ENCODE measurements at places on chromosomes 4 and X.

DNA sequence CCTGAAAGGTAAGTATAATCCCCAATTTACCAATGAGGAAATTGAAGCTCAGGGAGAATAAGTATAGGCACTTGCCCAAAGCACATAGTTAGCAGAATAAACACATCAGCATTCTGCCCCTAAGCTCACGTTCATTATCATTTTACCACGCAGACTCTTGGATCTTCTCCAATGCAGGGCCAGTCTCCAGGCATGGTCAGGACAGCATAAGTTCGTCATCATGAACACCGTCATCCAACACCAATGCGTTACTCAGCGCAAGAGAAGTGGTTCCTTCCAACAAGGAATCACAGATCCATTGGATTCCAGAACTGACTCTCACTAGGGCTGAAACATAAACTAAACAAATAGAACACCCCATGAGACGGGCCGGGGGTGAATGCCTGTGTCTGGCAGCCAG lies 86.5 kb upstream of the GPM6B start:
- no peak for DNase-seq

- no peak for DNase-seq
Measured at GRCh38 chr4:126136922-126137781, 822.4 kb downstream of the FAT4 start.

DNA sequence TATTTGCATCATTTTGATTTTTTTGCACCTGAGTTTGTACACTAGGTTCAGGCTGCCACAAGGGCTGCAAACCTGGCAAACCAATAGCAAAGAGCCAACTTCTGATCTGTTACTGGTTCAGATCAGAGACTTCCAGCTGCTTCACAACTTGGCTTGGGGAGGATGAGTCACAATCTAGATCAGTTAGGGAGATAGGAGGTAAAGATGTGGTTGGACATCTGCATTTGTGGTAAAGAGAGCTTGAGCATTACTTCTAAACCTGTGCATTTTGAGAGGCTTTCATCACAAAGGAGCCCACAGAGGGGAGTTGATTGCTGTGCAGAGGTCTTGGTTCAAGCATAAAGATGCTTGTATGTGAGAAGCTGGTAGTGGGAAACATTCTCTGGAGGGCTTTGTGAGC lies 34.5 kb downstream of the LINC00632 start:
- DNase-seq = no peak

DNA sequence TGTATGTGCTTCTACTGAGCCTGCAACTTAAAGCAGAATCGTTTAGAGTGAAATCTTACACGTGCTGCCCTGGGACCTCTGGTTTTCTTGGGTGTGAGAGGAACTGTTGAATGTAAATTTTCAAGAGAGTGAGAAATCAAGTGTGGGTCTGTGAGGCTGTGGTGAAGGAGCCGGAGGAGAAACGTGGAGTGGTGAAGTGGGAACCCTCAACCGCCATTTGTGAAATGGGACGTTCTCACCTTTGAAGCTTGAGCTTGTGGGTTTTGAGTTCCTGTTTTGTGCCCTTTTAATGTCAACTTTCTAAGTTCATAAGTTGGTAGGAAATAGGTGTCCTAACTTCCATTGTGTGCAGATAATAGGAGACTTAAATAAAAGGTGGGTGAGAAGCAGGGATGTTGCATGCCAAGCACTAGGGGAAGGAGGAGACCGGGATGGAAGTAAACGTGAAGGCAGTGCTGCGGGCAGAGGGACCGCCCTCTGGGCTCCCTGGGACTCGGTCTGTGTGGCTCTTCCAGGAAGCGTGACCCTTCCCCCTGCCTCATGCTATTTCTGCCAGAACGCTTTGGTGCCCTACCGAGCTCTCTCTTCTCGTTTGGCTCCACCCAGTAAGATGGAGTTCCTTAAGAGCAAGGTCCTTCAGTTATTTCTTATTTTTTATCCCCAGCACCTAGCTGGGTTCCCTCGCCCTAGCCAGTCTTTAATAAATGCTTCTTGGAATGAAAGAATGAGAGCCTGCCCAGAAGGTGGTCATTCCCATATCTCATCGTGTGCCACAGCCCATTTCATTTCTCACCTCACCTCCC lies 56.0 kb downstream of the TMEM131L start:
- peak; percentile 23 for DNase-seq

GRCh38 chr4:94345266-94345665 lies 2.6 kb upstream of the HPGDS start:
- no peak for DNase-seq

- DNase-seq = no peak
Measured at GRCh38 chr4:109441862-109442458, 8.3 kb downstream of the SEC24B start.

DNA sequence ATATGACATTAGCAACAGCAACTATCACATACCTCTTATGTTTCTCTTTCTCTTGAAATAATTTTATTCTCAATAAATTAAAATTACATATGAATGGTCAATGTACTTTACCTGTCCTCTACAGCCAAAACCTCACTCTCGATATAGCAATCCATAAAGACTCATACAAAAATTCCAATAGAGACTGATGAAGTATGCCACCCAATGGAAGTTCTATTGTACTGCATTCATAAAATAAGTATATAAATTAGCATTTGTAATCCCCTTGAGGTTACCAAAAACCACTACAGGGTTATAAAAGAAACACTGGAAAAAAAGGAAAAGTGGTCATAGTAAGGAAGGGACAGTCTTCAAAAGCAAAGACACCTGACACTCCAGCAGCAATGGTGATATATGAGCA lies 32.8 kb downstream of the CLDN2 start:
- DNase-seq = no peak

DNA sequence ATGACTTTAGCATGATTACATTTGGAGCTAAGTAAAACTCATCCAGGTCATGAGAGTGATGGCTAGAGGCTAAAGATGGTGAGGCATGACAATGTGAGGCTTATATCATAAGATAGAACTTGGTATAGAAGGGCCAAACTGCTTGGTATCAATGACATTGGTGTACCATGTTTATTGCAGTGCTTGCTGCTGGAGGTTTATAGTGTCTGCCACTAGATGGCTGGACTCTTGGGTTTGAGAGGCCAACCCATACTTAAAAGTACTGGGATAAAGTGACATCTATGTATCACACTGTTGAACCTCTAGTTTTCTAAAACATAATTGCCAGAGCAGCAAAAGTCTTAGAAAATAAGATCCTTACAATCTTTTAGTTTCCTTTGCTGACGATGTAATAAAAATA lies 83.0 kb upstream of the TACR3 start:
- no peak for DNase-seq

DNA sequence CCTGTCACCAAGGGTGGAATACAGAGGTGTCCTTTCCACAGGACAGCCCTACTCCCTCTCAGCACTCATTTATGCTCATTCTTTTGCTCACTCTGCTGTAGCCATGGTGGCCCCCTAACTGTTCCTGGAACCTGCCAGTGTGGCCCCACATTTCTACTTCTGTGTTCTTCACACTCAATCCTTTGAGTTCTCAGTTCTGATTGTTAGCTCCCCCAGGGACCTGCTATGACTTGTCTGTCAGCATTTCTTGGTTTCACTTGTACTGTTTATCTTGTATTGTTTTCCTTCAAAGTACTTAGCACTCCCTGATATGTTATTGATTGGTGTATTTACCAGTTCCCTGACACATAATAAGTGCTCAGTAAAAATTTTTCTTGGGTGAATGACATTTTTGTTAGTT lies 14.9 kb downstream of the VBP1 start:
- no peak for DNase-seq

- DNase-seq = no peak
Measured at GRCh38 chrX:150348365-150348764, 14.8 kb upstream of the MAMLD1 start.

DNA sequence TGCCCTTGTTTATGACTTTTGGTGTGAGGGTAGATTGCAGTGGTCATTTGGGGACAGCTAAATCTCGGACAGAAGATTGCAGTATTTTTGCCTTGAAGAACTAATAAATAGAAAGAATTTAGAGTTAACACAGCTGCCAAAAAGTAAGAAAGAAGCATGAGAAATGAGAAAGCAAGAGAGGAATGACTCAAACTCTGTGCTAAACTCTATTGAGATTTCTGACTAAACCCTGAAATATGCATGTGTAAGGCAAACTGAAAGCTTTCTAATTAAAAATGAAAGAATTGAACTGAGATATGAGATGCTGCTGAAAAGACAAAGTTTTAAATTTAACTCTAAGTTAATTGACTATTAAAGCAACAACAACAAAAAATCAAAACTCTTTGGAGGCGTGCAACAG lies 791.3 kb downstream of the RAB28 start:
- no peak for DNase-seq

- DNase-seq = no peak
Measured at GRCh38 chr4:76830964-76831703, 66.8 kb downstream of the SOWAHB start.

DNA sequence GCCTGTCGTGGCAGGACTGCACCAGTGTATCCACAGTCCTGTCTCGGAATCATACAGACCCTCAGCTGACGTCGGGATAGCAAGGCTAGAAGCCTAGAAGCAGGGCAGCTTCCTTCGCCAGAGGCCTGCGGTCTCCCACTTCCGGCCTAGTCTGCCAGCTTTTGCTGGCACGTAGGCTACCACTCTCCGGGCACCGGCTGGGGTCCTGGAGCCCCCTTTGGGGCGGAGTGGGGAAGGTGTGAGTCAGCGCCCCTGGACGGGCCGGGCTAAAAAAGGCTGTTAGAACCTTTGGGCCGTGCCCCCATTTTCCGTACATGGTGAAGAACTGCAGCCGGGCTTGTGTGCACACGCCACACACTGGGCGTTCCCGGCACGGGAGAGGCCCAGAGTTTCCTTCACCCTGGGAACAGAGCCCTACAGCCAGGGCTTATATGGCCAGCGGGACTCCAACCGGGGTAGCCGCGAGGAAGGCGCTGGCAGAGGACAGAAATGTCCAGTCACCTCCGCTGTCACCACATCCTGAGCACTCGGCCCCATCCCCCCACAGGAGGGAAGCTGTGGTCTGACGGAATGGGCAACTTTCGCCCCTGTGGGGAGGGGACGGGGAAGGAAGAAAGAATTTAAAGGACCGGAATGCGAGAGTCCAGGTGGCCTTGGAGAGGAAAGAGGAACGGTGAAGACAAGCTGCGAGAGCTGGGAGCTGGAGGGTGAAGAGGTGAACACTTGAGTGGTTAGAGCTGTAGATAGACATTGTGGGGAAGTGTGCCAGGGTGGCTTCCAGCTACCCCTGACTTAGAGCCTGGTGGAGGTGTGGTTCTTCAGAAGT lies 4.6 kb downstream of the MAGIX start:
- DNase-seq = peak; percentile 56

DNA sequence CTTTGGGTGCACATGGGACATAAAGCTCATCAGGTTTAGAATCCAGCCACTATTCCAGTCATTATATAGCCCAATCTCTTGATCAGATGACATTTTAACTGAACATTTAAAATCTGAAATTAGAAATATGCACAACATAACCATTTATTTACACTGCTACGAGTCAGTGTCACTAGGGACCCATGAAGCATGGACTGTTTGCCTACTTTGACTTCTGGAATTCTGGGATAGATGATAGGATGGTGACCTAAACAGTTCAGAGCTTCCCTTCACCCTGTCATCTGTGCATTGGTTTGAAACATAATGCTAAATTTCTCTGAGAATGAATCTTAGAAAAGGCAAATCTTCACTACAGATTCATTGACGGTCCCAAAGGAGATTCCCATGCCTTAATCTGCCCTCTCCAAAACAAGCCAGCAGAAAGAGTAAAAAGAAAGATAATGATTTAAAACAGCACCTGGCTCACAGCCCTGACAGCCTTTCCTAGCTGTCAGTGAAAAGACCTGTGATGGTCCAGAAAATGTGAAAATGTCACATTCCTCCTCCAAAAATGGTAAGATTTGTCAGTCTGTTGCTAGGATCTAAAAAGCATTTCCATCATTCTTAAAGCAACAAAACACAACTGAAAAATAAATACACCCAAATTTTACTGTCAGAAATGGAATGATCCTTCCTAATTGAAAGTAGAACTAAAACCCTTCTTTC lies 18.9 kb upstream of the HERC3 start:
- DNase-seq = no peak

- DNase-seq = peak; percentile 24
Measured at GRCh38 chrX:49915361-49916222, 6.8 kb upstream of the CLCN5 start.

- DNase-seq = no peak
Measured at GRCh38 chr4:135532132-135532531, 1330.5 kb upstream of the PABPC4L start.

DNA sequence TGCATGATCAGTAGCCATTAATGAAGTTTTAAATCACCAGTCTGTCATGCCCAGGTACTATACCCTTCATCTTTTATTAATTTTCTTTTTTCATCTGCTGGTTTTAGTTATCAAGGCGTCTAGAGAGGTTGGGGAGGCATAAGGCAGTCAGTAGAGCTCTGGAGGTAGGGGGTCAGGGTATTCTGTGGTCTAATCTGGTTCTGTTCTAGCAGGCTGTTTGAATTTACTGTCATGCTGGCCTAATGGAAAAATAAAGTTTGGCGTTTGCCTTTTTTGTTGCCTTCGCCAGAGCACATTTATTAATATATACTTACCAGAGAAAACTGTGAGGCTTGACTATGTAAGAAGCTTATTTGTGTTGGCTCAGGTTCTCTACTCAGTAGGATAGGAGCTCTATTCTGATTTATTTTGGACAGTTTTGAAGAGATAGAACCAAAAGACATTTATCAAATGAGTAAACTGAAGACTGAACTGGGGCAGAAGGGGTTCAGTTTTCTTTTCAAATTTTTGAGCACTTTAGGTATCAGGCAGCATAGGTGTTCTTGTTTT lies 46.9 kb downstream of the TMEM131L start:
- no peak for DNase-seq

DNA sequence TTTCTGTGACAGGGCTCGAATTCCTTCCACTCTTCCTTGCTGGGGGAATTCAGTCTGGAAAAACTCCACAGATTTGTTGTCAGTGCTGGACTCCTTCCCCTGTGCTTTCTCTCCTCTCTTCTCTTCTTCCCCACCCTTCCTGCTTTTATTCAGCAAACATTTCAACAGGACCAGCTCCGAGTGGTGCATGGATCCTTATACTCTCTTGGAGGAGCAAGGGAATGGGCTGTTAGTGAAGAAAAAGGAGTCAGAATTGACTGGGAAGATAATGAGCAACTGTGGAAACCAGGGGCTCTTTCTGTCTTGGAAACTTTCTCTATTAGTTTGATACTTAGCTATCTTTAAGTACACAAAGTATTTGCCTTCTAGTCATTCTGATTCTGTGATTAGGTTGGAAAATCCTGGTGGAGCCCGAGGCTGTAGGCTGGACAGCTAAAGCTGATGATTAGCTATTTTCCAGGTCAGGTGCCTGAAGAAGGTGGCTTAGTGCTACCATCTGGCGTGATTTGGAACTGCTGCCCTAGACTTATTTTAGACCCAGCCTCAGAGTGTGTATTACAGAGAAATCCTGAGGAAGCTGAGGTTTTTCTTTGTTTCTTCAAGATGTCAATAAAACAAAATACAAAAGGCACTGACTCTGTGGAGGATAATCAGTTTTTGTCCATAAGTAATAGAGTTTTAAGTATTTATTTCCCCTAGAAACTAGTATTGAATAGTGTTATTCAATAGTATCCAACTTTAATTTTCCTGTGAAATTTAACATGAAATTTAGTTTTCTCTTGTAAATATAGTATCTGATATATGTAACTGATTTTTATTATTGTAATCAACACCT lies 38.4 kb downstream of the NAP1L5 start:
- DNase-seq = no peak
